Non-pigmented ciliary epithelial cell (primary cell): ENCODE measurements at places on chromosomes 7 and 10.

DNA sequence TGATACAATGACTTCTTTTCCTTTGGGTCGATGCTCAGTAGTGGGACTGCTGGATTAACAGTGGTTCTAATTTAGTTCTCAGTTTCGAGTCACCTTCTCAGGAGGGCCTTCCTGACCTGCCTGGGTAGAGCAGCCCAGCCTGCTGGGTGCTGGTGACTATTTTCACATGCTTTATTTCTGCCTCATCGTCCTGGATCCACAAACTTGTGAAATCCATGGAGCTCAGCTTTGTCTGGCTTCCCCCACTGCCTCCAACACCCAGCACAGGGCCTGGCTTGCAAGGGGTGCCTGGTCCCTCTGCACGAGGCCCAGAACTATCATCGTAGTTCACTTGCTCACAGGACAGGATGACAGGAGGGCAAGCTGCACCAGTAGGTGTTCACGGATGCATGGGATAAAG, 46.9 kb downstream of the SPOCK2 start:
- no peak for DNase-seq

DNA sequence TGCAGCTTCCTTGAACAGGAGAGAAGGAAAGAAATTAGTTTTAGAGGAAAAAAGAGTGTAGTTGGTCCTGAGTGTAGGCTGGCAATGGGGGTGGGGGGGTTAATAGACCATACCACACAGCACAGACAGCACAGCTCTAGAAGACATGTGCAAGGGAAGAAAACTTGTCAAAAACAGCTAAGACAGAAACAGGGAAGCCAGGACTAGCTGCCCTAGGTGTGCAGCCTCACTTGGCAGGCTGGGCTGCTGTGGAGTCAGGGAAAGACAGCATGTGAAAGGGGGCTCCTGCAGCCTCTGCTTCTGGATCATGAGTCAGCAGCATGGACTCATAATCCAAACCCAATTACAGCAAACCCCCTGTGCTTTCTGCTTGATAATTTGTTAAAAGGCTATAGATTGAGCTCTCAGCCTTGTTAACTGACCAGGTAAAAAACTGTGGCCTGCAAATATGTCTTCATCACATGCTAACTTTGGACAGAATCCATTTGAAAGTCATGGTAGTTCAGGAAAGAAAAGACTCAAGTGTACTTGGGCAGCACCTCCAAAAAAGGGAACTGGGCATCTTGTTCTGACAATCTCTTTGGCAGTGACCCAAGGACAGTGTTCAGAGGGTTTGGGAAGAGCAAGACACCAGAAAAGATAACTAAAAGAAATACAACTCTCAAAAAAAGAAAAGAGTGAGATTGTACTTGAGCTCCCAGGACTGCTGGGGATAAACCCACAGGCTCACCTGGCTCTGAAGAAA, 142.2 kb upstream of the VWC2 start:
- no peak for DNase-seq

- DNase-seq: peak; percentile 47
Measured at GRCh38 chr10:112202561-112203241, 19.1 kb upstream of the GPAM start.

GRCh38 chr7:133310232-133310862, 57.5 kb downstream of the EXOC4 start:
- DNase-seq: peak; percentile 19
